ENCODE measurements at places on chromosomes 4 and X.

- DNase-seq: no peak
Observed at GRCh38 chr4:82331814-82332213, 42.0 kb downstream of the HNRNPD start.

GRCh38 chr4:109472343-109472761 lies 38.7 kb downstream of the SEC24B start:
- DNase-seq: peak; percentile 45

DNA sequence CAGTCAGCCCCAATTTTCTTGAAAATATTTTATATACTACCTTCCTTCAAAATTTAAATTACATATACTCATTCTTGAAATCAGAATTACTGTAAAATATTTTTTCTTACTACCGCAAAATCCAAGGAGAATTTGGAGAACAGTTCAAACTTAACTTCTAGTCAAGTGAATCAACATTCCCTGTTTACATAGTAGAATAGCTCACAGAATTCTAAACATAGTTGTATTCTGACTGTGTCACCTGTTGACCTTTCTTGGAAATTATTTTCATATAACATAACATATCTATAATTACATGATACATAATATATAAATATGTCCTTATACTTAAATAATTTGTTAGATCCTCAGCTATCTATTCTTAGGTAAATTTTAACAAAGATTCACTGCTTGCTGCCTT lies 31.0 kb upstream of the FGF5 start:
- DNase-seq: peak; percentile 64

GRCh38 chrX:20066968-20067708 lies 49.6 kb downstream of the MAP7D2 start:
- peak; percentile 58 for DNase-seq

DNA sequence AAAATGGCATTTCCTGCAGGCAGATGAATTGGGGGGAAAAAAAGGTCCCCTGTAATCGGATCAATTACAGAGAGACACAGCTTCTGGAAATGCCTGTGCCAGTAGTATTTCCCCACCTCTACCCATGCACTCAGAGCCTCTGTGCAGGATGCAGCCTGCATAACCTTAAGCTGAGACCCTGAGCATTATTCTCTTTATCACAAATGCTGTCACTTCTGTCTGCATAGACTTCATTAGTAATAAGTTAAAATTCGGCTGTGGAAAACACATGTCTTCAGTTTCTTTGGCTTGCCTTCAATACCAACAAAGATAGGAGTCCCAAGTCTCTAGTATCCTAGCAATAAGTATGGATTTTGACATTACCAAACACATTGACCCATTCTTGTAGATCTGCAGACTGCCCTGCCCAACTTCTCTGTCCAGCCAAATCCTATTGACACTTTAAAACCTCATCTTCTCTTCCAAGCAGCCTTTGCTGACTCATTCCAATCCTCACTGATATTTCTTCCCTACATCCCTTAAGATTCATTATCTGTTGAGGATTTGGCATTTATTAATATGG lies 70.8 kb downstream of the LUZP4 start:
- no peak for DNase-seq

GRCh38 chr4:98566361-98567008 lies 91.9 kb downstream of the TSPAN5 start:
- DNase-seq: peak; percentile 30
